Fibroblast of villous mesenchyme (primary cell): ENCODE measurements at places on chromosomes 2 and 18. TPM values are rescaled to one million over a fixed set of nuclear protein-coding genes. Genes with fewer than 3 reads are reported as not detected.

DNA sequence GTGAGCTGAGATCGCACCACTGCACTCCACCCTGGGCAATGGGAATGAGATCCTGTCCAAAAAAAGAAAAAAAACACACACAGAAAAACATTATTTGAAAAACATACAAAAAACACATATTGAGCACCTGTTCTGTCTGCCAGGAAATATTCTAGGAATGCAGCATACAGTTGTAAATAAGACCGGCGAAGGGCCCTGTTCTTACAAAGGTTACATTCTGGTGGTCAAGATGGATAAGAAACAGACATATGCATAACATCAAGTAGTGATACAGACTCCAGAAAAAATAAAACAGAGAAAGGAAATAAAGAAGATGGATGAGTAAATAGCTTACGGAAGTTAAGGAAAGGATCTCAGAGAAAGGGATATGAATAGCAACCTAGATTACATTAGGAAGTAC, 159.8 kb downstream of the GALNT3 start:
- peak; percentile 6 for DNase-seq

GRCh38 chr2:65059071-65059470, 2.9 kb downstream of the CEP68 start:
- DNase-seq = no peak

DNA sequence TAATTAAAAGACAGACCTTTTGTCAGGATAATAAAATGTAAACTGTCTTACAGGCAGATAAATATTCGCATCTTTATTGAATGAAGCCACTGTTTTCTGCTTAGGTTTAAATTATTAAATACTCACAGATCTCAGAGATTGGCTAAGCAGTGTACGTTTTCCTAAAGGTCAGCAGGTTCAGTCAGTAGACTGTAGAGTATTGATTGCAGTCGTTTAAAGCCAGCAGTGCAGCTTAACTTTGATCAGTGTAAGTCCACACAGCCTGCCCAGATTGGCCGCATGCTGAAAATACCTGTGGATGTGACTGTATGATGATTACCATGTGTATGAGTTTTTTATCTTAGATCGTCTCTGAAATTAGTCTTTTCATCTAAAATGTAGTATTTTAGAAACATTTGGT, 42.3 kb downstream of the ATP9B start:
- no peak for DNase-seq

Gene TMEM17
- total RNA-seq = 1.6 and 3.0 TPM in 2 replicates

DNA sequence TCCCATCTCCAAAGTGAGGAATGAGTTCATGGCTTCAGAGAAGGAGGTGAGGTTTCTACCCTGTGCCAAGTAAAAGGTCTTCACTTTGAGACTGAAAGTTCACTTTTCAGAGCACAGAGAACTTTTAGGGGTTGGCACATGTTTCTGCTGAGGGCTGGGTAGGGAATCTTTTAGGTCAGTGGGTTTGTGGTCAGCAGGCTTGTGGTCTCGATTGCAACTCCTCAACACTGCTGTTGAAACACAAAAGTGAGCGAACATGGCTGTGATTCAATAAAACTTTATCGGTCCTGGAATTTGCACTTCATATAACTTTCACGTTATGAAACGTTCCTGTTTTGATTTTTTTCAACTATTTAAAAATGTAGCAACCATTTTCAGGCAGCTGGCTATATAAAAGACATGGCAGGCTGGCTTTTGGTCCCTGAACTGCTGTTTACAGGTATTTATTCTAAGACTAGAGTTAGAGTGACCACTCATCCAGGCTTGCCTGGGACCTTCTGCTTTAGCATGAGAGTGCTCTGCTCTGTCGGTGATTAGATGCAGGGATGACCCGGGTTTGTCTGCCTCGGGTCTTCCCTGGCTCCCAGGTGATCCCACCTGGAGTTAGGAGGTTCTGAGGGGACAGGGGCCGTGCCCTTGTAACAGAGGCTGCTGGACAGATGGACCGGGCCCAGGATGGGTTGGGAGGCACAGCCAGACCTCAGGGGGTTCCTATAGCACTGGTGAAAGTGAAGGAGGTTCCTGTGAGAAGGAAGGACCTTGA, 62.7 kb upstream of the TAF1B start:
- no peak for DNase-seq
